Immature natural killer cell (primary cell): ENCODE measurements at places on chromosomes 16 and 17. TPM values are rescaled to one million over a fixed set of nuclear protein-coding genes. Genes with fewer than 3 reads are reported as not detected.

SLC16A13 gene
- polyA plus RNA-seq = 2.1 TPM

MAF gene
- polyA plus RNA-seq = 1.9 TPM

TBC1D3 gene
- not detected for polyA plus RNA-seq

NTN1 gene
- polyA plus RNA-seq = not detected
